ENCODE measurements at places on chromosomes 1 and 21. TPM values are rescaled to one million over a fixed set of nuclear protein-coding genes. Genes with fewer than 3 reads are reported as not detected.

The FBLIM1 gene
- total RNA-seq, result 26.3 TPM

The VPS26C gene
- 32.7 TPM for total RNA-seq

The NUP210L gene
- not detected for total RNA-seq

The PTPN22 gene
- not detected for total RNA-seq

The CYP4B1 gene
- not detected for total RNA-seq

The C1orf116 gene
- 4.5 TPM for total RNA-seq

The SLC1A7 gene
- total RNA-seq, result not detected

The RGS18 gene
- not detected for total RNA-seq

The WDR64 gene
- total RNA-seq, result not detected

The EVI5 gene
- total RNA-seq, result 6.3 TPM

The GOLT1A gene
- total RNA-seq, result 4.1 TPM

The TMEM200B gene
- total RNA-seq, result 0.07 TPM

The TPTE gene
- not detected for total RNA-seq

The GCSAML gene
- total RNA-seq, result not detected

The NEK2 gene
- total RNA-seq, result 49.7 TPM

The ALG14 gene
- total RNA-seq, result 14.3 TPM

The HSD3B2 gene
- total RNA-seq, result not detected

The TTC22 gene
- not detected for total RNA-seq

The LCE1A gene
- total RNA-seq, result not detected

The CCDC27 gene
- total RNA-seq, result not detected

The KDF1 gene
- not detected for total RNA-seq

The VASH2 gene
- 3.8 TPM for total RNA-seq

The CASQ1 gene
- total RNA-seq, result not detected

The TNNT2 gene
- total RNA-seq, result not detected

The DUSP12 gene
- total RNA-seq, result 46.7 TPM

The FABP3 gene
- not detected for total RNA-seq

The SPRR1B gene
- not detected for total RNA-seq

The TINAGL1 gene
- 0.69 TPM for total RNA-seq

The CHI3L2 gene
- not detected for total RNA-seq

The RIMS3 gene
- 0.46 TPM for total RNA-seq

The FNDC5 gene
- 0.95 TPM for total RNA-seq

The MTX1 gene
- total RNA-seq, result 74.6 TPM

The PALMD gene
- total RNA-seq, result 0.43 TPM

The NBL1 gene
- total RNA-seq, result 25.8 TPM

The GSTM1 gene
- total RNA-seq, result not detected

The CDCA8 gene
- 48.4 TPM for total RNA-seq

The SPRR2E gene
- total RNA-seq, result not detected

The DIO1 gene
- total RNA-seq, result not detected

The RXRG gene
- not detected for total RNA-seq

The LRRC53 gene
- total RNA-seq, result not detected

The ZNF695 gene
- total RNA-seq, result 1.2 TPM

The OLFML2B gene
- total RNA-seq, result 0.32 TPM

The LCE1E gene
- total RNA-seq, result not detected

The LCE6A gene
- not detected for total RNA-seq

The VHLL gene
- total RNA-seq, result not detected

The PGLYRP3 gene
- total RNA-seq, result not detected

The SESN2 gene
- 9.2 TPM for total RNA-seq

The S100A7 gene
- not detected for total RNA-seq

The TRPM2 gene
- 9.3 TPM for total RNA-seq

The LCE1D gene
- not detected for total RNA-seq

The MROH7 gene
- not detected for total RNA-seq

The TMEM53 gene
- 13.6 TPM for total RNA-seq

The FAM72B gene
- 9.0 TPM for total RNA-seq

The YBX1 gene
- total RNA-seq, result 775 TPM

The CSF3R gene
- total RNA-seq, result not detected

The IVL gene
- total RNA-seq, result not detected

The RXFP4 gene
- not detected for total RNA-seq

The MROH9 gene
- not detected for total RNA-seq
